PC-9 (cell line): ENCODE measurements at places on chromosomes 5 and 9. TPM values are rescaled to one million over a fixed set of nuclear protein-coding genes. Genes with fewer than 3 reads are reported as not detected.

DNA sequence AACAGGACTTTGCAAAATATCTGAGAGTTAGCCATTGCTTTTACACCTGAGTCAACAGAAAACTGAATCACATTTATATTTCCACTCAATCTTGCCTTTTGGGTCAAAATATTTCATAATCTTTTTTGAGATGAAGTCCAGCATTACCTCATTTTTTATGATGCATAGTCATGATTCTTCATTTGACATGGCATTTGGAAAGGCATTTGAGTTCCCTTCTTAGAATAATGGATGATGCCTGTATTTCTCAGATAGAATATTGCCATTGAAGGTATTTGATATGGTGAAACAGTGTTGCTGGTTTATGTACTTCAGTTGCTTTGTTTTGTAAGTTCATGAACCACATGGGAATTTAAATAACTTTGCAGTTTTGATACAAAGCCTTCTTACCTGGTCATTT lies 180.4 kb downstream of the PRR16 start:
- no peaks in the 10 kb centered on the region for H3K4me1 ChIP-seq
- no peak overlapping the region for H3K4me3 ChIP-seq
- H3K36me3 ChIP-seq, result no peaks in the 10 kb centered on the region
- H3K27ac ChIP-seq, result no peak overlapping the region
- no peaks in the 10 kb centered on the region for H3K27me3 ChIP-seq

DNA sequence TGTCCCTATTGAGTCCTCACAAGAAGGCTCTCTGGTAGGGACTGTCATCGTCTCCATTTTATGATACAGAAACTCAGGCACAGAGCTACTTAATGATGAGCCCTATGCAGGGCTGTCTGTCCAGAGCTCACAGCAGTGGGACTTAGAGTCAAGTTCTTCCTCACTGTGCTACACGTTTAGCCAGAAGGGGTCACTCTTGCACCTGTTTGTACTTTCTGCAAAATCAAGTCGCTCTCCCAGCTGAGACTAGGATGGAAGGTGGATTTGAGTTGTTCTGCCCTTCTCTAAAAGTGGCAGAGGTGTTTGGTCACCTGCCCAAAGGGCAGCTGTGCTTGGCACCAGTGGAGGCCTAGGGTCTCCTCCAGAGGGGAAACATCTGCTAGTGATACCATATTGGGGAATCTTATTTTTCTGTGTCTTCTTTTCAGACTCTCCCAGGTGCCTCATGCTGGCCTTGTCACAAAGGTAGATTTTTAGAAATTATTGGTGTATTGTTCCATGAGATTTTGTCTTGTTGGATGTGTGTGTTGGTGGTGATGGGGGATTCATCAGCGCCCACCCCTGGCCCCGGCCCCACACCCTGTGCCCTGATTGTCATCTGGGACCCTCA lies 104.2 kb downstream of the PPARGC1B start:
- peaks cover 8% of the 10 kb centered on the region for H3K4me1 ChIP-seq
- no peaks in the 10 kb centered on the region for H3K27me3 ChIP-seq
- H3K4me3 ChIP-seq, result no peak overlapping the region
- H3K36me3 ChIP-seq, result no peaks in the 10 kb centered on the region

- no peaks in the 10 kb centered on the region for H3K36me3 ChIP-seq
- H3K4me3 ChIP-seq, result no peak overlapping the region
- H3K4me1 ChIP-seq, result no peaks in the 10 kb centered on the region
- H3K27ac ChIP-seq, result no peak overlapping the region
Observed at GRCh38 chr5:143177263-143177983, 226.1 kb downstream of the NR3C1 start.

GRCh38 chr5:76790632-76791290 lies 28.1 kb upstream of the F2RL1 start:
- peak; percentile 33 for DNase-seq
- H3K27me3 ChIP-seq, result no peaks in the 10 kb centered on the region
- H3K4me1 ChIP-seq, result peaks cover 71% of the 10 kb centered on the region
- H3K4me3 ChIP-seq, result 0 out of 2 replicates have a peak overlapping the region, but pooled peaks have one; percentile 14

IL9 gene
- total RNA-seq, result not detected in 2 replicates
